ENCODE measurements at places on chromosomes 3 and 15.

DNA sequence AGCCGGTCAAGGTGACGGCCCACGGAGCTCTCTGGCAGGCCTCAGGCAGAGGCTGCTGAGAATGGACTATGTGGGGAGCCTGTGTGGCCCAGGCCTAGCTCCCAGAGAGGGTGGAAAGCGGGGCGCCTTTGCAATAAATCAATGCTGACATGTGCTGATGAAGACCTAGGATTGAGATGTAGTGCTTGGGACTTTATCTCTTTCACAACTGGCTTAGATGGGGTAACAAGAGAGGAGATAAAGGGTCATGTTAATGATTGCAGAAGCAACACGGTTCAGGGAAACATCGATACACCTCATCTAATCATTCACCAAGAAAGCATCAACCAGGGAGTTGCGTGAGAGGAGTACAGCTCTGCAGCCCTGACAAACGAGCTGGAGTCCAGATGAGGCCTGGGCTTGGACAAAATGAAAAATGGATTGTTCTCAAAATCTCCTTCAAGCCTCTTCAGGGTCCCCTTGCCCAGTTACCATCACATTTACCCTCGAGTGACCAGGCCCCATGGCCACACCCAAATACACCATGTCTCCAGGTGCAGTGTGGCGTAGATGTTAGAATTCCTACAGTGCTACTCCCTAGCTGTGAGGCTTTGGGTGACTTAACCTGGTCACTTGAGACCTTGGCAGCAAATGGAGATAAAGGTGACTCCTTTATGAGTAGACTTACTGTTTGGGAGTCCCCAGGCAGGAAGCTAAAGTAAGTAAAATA lies 146.4 kb upstream of the LIPC start:
- DNase-seq = no peak

DNA sequence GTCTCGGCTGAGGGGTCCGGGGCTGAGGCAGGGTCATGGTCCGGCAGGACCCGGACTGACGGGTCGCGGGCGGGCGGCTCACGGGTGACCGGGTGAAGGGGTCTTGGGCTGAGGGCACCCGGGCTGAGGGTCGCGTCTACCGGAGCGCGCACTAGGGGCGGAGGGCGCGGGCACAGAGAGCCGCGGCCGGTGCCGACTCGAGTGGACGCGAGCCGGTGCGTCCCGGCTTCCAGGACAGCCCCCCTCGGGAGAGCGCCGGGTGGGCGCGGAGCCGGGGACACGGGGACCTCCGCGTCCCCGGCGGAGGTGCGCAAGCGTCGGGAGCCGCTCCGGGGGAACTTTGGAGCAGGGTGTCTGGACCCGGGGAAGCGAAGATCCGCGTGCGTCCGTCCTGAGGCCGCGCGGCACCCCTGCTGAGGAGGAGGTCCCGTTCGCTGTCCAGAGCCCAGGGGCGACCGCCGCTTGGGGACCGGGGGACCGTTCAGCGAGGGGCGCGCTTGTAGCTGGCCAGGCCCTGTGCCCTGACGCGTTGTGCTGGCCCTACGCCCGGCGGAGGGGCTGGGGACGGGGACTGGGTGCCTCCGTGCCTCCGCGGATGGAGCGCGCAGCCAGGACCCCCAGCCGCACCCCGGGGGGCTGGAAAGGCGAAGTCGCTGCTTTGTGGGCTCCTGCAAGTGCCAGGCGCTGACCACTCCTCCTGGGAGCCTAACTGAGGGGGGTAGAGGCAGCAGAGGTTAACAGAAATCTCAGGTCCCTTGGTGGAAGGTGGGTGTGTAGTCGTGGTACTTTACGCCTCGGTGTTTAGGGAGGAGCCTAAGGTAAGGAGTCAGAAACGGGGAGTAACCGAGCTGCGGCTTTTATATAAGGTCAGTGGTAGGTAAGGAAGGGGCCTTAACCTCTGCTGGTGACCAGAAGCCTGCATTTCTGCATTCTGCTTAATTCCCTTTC lies at the start of gene PPARG:
Gene PPARG, plus strand, starts transcription at position 889 of the 948 bp plus-strand sequence. CDS start 90,642 bp downstream, outside the sequence.
- DNase-seq = peak; percentile 34

GRCh38 chr15:83285979-83286553 lies 1.6 kb upstream of the BNC1 start:
- no peak for DNase-seq

DNA sequence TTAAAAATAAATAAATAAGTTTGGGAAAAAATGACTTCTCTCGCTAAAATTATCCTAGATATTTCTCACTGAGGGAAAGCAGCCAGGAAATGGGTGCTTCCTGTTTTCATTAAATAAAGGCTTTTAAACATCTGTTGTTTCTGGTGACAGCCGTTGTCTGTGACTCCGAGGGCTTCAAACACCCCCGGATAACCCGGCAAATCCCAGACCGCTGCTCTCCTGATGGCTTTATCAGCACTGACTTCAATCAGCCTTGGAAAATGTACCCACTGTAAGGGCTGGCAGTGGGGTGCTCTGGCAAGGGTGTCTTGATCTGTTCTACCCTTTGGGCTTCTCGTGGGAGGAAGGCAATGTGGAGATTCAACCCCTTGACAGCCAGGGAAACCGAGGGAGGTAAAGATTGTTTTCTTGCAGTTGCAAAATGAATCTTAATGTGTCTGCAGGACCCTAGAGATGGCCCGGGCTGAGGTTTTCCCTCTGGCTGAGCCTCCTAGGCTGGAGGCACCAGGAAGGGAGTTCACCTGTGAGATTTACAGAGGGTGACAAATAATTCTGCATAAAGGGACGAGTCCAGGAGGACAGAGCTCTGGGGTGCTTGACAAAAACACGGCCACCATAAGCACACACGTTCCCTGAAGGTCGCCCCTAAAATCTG lies 33.6 kb upstream of the SEC13 start:
- DNase-seq = no peak

GRCh38 chr3:54862526-54862925 lies 65.3 kb downstream of the LRTM1 start:
- DNase-seq = no peak

- no peak for DNase-seq
These were observed 5.6 kb downstream of the SPSB4 start for GRCh38 chr3:141056751-141057171.

DNA sequence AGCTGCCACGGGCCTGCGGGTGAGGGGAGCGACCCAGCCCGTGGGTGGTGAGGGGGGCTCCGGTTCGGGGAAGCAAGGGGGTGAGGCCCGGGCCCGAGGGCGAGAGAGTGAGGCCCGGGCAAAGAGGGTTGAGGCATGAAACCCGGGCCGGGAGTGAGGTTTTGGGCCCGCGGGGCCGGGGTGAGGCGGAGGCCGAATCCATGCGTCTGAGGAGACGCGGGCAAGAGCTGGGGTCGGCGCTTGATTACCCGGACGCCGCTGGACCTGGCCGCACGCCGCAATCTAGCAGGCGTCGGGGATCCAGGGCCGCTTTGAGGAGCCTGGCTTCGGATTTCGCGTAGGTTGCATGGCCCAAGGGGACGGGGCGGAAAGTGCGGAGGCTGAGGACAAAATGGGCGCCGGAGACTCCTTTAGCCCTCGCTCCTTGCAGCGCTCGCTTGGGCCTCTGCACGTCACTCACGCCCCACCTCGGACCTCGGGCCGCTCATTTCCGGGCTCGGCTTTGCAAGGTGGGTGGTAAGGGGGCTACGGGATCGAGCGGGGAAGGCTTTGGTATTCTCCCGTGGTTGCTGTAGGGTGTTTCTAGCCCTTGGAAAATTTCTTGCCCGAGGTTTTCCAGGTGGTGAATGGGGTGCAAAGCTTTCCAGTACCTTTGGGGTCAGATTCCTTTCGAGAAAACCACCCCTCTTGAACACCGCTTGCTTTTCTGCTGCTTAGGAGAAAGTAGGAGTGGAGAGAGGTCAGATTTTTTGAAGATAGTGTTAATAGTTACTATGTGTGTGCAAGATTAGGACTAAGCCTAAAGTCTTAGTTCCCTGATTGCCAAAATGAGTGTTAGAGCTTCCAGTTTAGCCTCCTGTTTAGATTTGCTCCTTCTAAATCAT lies 827 bp downstream of the SLC25A36 start:
- peak; percentile 42 for DNase-seq

DNA sequence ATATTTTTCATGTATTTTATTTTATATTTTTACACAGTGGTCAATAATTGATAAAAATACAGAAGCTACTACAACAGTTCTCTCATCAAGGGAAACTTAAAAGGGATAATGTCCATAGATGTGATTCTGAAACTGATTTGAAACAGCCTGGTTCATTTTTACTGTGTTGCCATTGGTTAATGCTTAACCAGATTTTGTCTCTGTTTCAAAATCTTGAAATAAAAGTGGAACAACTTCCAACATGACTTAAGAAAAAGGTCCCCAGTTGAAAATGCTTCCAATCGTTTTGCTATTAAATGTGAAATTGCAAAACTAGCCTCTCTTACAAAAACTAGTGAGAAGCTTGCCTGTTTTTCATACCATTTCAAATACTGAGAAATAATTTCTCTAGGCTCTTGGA lies 240.7 kb downstream of the LPP start:
- DNase-seq = no peak

DNA sequence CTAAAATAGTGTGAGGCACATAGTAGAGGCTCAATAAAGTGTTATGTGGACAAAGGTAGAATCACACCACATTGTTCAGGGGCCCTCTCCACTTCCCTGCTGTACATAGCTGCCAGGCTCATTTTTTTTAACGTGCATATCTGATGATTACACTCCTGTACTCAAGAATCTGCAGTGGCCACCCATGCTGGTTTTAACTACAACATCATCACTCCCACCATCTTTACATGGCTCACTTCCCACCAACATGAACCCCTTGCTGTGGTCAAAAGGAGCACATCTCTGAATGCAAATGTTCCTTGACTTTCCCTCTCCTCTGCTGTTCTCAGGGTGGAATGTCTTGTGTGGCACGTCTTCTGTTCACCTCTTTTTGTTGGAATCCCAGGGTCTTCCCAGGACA lies 76.7 kb downstream of the FEM1B start:
- no peak for DNase-seq

DNA sequence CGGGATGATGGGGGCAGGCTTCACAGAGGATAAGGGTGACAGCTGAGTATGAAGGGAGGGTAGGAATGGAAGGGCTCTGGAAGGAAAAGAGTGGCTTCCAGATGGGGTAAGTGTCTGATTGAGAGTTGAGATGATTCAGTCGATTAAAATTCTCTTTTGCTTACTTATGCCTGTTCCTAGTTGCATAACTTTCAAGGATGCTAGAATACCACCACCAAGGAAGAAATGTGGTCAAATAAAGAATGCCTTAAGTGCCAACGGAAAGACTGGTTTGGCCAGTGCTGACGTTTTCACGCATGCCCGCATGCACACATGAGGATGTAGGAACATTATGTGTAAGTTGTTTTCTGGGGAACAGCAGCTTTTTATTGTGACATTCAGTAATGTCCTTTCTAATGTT lies 263.4 kb upstream of the WNT5A start:
- DNase-seq = no peak

- DNase-seq = no peak
These were observed 35.5 kb downstream of the CRTAP start for GRCh38 chr3:33149342-33149741.

DNA sequence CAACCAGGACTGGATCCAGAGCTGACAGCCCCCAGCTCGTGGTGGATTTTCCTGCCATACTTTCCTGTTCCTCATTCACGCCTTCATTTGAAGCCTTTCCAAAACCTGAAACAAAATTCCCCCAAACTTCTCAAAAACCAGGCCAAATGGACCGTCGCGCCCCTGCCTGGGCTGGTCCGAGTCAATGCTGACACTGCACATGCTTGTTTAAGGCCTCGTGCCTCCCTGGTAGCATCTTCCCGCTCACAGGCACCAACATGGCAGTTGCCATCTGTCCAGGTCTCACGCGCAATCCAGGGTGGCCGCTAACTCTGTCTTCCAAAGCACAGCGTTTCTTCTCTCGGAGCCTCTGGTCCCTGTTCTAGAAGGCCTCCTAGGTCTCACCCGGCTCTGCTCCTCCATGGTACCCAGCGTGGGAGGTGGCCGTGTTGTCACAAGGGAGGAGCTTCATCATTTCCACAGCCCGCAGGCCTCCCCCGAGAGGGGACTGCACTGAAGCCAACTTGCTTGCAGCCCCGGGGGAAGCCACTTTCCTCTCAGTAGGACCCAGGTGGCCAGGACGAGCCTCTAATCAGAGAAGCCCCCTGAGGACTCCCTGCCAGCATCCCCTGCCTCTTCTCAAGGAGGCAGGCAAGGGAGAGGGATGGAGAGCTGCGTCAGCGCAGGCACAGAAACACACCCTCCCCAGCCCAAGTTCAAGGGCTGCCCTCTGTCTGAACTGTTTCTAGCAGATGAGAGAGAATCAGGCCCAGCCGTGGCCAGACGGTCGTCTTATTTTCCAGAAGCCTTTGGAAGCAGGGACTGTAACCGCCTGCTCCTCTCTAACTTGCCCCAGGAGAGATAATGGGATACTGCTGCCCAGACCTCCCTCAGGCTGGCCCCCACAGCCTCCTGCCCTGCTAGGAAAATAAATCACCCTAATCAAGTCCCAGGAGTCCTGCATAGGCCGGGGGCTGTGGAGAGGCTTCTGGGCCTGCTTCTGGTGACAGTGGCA lies 152.8 kb upstream of the TLE3 start:
- DNase-seq = no peak

- DNase-seq = no peak
These were observed 22.6 kb upstream of the NEK10 start for GRCh38 chr3:27391796-27392195.

DNA sequence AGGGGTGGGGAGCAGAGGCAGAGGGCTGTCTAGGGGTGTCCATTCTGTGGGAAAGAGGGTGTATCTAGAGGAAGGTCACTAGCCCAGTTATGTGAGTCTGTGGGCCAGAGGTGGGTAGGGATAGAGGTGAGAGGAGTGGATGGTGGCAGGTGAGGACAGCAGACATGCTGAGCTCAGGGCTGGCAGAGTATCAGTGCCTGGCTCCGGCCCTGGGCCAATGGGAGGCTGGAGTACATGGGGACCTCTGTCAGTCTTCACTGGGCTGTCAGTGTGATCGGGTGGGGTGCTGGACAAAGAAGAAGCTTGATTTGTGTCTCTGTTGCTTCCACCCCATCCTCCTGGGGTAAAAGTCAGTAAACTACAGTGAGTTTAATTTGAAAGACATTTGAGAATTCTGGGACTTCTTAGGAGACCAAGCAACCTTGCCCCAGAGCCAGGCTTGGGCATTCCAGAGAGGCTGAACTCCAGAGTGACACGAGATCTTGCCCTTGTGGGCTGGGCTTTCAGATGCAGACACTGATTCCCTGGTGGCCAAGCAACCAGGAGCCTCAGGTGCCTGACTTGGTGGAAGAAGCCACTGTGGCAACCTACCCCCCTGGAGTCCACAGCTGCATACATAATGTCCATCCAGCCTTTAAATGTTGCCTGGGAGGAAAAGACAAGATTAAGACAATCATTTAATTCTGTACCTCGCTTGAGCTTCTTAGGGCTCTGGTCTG lies 60.7 kb downstream of the EXOG start:
- no peak for DNase-seq

GRCh38 chr3:183033746-183034145 lies 53.4 kb upstream of the DCUN1D1 start:
- no peak for DNase-seq

GRCh38 chr3:102141928-102142239 lies 292.6 kb downstream of the NFKBIZ start:
- DNase-seq = no peak

DNA sequence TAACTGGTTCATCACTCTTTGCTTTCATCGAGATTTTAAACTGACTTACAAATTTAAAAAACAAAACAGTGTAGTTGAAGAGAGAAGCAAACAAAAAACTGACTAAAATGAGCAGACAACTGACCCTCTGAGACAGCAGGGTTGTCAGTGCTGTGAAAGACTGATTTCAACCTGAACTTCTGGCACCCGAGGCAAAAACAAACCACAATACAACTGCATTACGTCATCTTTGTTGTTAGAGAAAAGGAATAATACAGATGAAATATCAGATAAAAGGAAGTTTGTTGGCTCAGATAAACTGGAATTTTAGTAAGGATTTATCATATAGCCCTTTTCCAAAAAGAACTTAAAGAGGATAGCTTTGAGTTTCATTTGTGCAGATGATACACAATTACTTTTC lies 51.1 kb downstream of the PARP15 start:
- no peak for DNase-seq

GRCh38 chr3:187456250-187456649 lies 88.1 kb downstream of the RTP4 start:
- DNase-seq = peak; percentile 75
